IPS-NIHi11 (cell line): ENCODE measurements at places on chromosomes 5 and 9.

DNA sequence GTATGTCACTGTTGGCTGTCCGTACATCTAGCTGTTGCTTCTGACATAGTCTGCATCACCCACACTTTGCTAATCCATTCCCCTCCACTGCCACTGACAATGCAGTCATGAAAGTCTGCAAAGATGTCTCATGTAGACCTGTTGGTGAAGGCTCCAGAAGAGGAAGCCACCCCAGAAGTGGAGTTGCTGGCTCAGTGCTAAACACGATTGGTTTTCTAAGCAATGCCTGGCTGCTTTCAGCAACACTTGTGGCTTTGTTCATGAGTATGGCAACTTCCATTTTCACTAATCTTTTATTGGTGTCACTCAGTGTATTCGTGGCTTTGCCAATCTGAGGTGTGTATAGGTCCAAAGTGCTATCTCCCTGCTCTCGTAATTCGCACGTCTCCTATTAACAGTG, 288.1 kb downstream of the GADD45G start:
- no peak for DNase-seq

GRCh38 chr5:165602529-165602928, 2097.1 kb downstream of the MAT2B start:
- DNase-seq: no peak

GRCh38 chr9:136599811-136600660, 54.2 kb upstream of the NOTCH1 start:
- DNase-seq: peak; percentile 21

- DNase-seq: no peak
Observed at GRCh38 chr5:157860898-157861890, 2.2 kb upstream of the CLINT1 start.

- no peak for DNase-seq
Observed at GRCh38 chr9:33619666-33620404, 95.8 kb downstream of the ANKRD18B start.

DNA sequence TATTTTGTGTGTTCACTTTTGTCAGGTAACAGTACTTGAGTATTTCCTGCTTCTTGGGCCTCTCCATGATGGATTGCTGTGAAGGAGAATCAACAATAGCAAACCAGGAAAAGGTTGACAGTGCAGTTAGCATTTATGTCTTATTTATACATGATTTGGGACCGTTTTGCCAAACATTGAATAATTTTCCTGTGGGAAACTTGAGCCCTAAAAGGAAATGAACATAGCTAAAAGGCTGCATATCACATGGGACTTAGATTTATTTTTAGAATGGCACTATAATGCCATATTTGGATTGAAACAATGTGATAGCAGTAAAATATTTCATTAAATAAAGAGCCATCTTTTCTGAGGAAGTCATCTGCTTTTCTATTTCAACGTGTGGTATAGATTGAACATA, 15.3 kb downstream of the GPR21 start:
- no peak for DNase-seq

DNA sequence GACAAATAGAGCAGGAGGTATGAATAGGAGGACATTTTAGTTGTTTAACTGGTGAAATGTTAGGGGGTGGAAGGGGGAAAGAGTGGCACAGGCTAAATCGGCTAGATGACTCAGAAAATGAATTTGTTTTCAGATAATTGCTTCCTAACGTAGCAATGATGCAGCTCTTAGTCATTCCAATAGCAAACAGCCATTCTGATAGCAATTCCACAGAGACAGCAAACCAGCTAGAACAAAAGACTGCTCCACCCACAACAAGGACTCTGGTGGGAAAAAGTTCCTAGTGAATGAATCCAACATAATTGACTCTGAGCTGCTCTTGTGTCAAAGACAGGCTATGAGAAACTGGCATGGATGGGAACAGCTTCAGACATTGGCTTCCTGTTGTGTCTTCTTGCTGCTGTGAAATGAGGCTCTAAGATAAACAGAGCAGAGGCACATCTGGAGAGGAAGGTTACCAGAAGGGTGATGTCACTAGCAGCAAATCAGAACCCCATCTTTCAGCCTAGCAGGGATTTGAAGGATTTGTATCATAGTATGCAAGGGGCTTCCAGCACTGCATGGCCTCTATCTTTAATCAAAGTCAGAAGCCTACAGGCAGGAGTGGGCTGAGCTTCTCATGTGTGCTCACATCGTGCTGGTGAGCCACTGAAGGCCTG, 28.1 kb upstream of the F2RL1 start:
- DNase-seq: no peak

- no peak for DNase-seq
Observed at GRCh38 chr5:59665086-59665831, 228.3 kb downstream of the PDE4D start.

DNA sequence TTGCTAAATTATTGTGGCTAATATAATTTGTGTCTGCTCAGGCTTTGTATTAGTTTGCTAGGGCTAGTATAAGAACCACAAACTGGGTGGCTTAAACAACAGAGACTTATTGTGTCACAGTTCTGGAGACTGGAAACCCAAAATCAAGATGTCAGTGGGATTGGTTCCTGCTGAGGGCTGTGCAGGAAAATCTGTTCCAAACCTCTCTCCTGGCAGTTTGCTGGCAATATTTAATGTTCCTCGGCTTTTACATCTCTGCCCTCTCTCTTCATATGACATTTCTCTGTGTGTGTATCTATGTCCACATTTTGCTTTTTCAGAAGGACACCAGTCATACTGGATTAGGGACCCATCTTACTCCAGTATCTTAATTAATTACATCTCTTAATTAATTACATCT, 498.8 kb upstream of the CD180 start:
- no peak for DNase-seq

- no peak for DNase-seq
Observed at GRCh38 chr9:131543141-131543540, 2.2 kb upstream of the PRRT1B start.

- no peak for DNase-seq
Observed at GRCh38 chr9:114248299-114248707, 74.6 kb upstream of the ORM1 start.
